Activated T-helper 2 cell treated with anti-CD3 and anti-CD28 coated beads, Interferon-gamma antibody, Interleukin-2, Interleukin-4, amounts not matched to agents 10 μg/mL and 5 μg/mL and 100 μg/mL, durations not matched to agents 14 hours and 24 hours and 36 hours (primary cell): ENCODE measurements at places on chromosomes 3 and 15. TPM values are rescaled to one million over a fixed set of nuclear protein-coding genes. Genes with fewer than 3 reads are reported as not detected.

EPB42 gene
- not detected in 2 replicates for total RNA-seq

TM4SF18 gene
- not detected in 2 replicates for total RNA-seq

PLA2G4E gene
- total RNA-seq: not detected in 2 replicates

FRMD4B gene
- 75.1 and 78.0 TPM in 2 replicates for total RNA-seq

NPAP1 gene
- not detected in 2 replicates for total RNA-seq

SIDT1 gene
- 10.2 and 11.7 TPM in 2 replicates for total RNA-seq

WWTR1 gene
- 2.6 TPM in 2 replicates for total RNA-seq

ISG20 gene
- 36.3 and 38.0 TPM in 2 replicates for total RNA-seq
